ENCODE measurements at places on chromosomes 3 and 15.

DNA sequence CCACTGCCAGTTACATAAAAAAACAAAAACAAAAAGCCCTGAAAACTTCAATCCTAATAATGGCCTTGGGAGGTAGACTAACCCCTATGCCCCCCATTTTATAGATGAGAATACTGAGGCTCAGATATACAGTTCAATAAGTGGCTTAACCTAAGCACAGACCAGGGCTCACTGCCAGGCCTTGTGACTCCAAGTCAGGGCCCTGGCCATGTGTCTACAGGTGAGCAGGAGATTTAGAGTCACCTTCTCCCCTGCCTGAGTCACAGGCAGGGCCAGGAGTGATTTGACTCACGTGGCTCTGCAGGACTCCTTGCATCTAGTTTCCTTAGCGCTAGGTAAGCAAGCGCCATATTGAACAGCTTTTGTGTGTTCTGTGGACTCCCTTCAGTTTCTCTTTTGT is 98.6 kb upstream of the ETV5 start:
- no peaks in the 10 kb centered on the region for H3K36me3 ChIP-seq
- H3K4me3 ChIP-seq, result no peak overlapping the region
- peaks cover 9% of the 10 kb centered on the region for H3K4me1 ChIP-seq
- DNase-seq, result no peak
- H3K27me3 ChIP-seq, result peaks cover 11% of the 10 kb centered on the region

DNA sequence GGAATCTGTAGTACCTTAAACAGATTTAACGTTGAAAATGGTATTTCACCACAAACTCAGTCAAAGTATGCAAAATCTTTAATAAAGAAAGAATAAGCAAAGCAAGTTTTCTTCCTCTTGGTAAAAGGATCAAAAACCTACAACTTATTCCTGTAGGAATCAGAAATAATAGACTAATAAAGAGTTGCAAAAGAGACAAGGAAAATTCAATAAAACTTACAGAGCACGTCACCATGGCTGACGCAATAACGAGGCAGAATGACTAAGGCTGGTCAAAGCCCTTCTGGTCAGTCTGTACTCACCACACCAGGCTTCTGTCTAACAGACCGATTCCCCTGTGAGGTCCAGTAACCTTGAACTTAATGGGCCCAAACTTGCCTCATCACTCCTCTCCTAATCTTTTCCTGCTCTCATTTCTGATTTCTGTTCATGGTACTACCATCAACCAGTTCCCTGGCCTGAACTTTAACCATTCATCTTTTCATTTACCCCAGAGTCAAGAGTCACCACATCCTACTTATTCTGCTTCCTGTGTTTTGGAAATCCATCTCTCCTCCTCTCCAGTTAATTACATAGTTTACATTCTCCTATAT is 5.0 kb downstream of the MASP1 start:
- no peaks in the 10 kb centered on the region for H3K36me3 ChIP-seq
- DNase-seq, result no peak
- no peak overlapping the region for H3K27ac ChIP-seq
- no peaks in the 10 kb centered on the region for H3K4me1 ChIP-seq

- no peak for DNase-seq
- H3K4me3 ChIP-seq, result no peak overlapping the region
- no peaks in the 10 kb centered on the region for H3K36me3 ChIP-seq
- H3K4me1 ChIP-seq, result no peaks in the 10 kb centered on the region
Measured at GRCh38 chr3:111874177-111874820, 15.2 kb downstream of the PHLDB2 start.

- H3K27me3 ChIP-seq, result no peaks in the 10 kb centered on the region
- H3K36me3 ChIP-seq, result no peaks in the 10 kb centered on the region
- peaks cover 18% of the 10 kb centered on the region for H3K4me1 ChIP-seq
- no peak overlapping the region for H3K27ac ChIP-seq
Measured at GRCh38 chr15:62346168-62346567, 181.1 kb upstream of the C2CD4B start.

GRCh38 chr3:125374501-125374995 is 577 bp downstream of the ZNF148 start:
- peak overlapping the region; percentile 82 for H3K27ac ChIP-seq
- peaks cover 31% of the 10 kb centered on the region for H3K36me3 ChIP-seq
- DNase-seq, result peak; percentile 19
- peak overlapping the region; percentile 95 for H3K4me3 ChIP-seq

DNA sequence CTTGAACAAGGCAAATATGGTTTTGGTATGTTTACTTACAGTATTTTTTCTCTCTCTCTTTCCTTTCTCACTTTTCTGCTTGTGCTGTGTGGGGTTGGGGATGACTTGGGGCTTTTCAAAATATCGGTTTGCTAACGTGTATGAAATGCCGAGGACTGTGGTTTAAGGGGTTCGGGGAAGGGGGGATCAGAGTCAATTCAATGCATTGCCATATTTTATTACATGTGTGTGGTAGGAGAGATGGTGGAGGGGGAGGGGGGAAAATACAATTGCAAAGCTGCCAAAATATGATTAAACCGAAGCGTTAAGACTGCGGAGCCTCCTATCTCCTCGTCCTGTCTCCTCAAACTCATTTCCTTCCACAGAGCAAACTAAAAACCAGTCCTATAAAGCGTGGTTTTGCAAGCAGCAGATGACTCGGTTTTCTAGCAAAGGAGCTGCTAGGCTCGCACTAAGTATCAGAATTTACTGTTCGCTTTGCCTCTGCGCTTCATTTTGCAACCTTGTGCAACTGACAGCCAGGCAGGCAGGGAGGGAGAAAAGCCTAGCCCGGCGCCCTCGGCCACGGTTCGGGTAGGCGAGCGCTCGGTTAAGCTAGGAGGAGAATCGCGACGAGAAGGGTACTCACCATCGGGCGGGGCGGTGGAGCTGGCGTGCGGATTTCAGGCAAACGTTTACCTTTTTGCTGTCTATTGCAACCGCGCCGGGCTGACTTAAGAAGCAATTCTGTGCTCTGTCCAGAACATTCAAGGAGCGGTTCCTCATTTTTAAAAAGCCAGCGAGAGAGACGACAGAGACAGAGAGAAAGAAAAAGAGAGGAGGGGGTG is 4.0 kb upstream of the NR2F2 start:
- H3K4me1 ChIP-seq, result peaks cover 4% of the 10 kb centered on the region
- H3K36me3 ChIP-seq, result peaks cover 4% of the 10 kb centered on the region
- H3K27ac ChIP-seq, result no peak overlapping the region
- no peak overlapping the region for H3K4me3 ChIP-seq

DNA sequence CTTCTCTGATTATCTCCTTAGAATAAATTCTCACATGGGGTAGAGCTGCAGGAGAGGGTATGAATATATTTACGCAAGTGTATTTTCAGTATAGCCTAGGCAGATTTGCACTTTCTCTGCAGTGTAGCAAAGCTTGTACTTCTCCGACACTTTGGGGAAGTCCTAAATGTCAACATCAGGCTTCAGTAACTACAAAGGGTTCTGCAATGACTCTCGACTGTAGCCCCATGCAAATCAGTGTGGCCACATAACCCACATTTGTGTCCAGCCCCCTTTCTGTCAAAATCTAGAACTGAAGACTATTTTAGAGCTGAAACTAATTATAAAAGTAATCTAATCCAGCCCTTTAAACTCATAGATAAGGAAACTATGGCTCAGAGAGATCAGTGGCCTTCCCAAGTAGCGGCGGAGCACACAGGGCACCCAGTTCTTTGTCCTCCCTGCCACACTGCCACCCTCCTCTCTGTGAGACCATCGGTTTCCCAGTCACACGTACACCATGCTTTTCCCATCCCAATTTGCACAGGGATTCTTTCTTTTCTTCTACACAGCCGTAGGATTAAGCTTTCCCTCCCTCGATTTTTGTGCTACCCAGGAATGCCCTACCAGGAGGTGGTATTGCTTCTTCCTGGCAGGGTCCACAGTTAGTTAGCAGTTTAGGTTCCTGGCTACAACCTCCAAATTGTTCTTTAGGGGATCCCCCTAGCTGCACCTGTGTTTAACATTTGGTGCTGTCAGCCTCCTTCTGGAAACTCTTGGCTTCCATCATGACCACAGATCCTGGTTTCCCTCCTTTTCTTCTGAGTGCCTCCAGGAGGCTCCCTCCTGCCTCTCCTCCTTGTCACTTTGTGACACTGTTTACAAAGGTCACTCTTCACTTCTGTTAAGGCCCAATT is 22.9 kb downstream of the MRAS start:
- H3K4me3 ChIP-seq, result no peak overlapping the region
- H3K27me3 ChIP-seq, result peaks cover 12% of the 10 kb centered on the region
- H3K4me1 ChIP-seq, result no peaks in the 10 kb centered on the region
- H3K27ac ChIP-seq, result no peak overlapping the region
- DNase-seq, result no peak

DNA sequence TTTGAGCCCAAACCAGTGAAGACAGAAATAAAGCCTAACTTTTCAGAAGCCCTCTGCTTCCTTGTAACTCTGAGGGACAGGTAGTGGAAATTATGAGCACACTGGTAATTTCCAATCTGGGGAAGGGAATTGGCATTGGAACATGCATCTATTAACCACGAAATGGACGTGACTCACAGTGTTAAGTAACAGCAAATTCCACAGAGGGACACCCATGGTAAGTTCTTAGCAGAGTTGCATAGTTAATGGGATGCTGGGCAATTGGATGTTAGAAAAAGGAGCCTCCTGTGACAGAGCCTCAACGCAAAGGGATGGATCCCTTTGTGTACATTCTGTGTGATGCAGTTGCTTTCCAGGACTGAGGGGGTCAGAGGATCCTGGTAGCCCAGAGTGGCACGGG is 168.6 kb downstream of the SEMA6D start:
- no peaks in the 10 kb centered on the region for H3K4me1 ChIP-seq
- DNase-seq, result no peak
- no peak overlapping the region for H3K4me3 ChIP-seq
- H3K27me3 ChIP-seq, result peaks cover 2% of the 10 kb centered on the region

DNA sequence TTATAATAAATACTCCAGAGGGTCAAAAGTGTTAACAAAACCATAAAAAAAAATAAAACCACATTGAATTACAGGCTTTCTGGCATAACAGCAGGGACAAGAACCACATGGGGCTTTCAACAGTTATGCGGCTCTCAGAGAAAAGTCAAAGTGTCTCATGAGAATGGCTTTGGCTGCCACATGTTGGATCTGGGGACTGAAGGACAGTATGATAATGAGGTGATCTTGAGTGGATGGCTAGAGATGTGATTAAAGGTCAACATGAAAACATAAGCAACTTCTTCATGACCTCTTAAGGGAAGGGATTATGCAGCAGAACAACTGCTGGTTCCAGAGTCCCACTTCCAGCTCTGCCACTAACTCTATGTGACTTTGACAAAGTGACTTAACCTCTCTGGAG is 5.2 kb downstream of the RAB27A start:
- no peak overlapping the region for H3K27ac ChIP-seq
- no peaks in the 10 kb centered on the region for H3K27me3 ChIP-seq
- H3K4me1 ChIP-seq, result peaks cover 89% of the 10 kb centered on the region
- H3K4me3 ChIP-seq, result no peak overlapping the region
- H3K36me3 ChIP-seq, result peaks cover 33% of the 10 kb centered on the region

- H3K4me3 ChIP-seq, result peak overlapping the region; percentile 63
- H3K36me3 ChIP-seq, result peaks cover 5% of the 10 kb centered on the region
- DNase-seq, result no peak
- peak overlapping the region; percentile 76 for H3K27ac ChIP-seq
Measured at GRCh38 chr3:9770276-9770812, 597 bp upstream of the CAMK1 start.

GRCh38 chr3:103657756-103658155 is 1222.9 kb downstream of the ZPLD1 start:
- no peak for DNase-seq
- H3K27me3 ChIP-seq, result no peaks in the 10 kb centered on the region
- no peaks in the 10 kb centered on the region for H3K4me1 ChIP-seq
- H3K4me3 ChIP-seq, result no peak overlapping the region
- no peak overlapping the region for H3K27ac ChIP-seq
- H3K36me3 ChIP-seq, result no peaks in the 10 kb centered on the region

GRCh38 chr3:95711789-95712188 is 1102.6 kb upstream of the EPHA6 start:
- H3K4me1 ChIP-seq, result no peaks in the 10 kb centered on the region
- H3K27me3 ChIP-seq, result no peaks in the 10 kb centered on the region
- no peak overlapping the region for H3K4me3 ChIP-seq
- H3K36me3 ChIP-seq, result no peaks in the 10 kb centered on the region
- DNase-seq, result no peak

- no peak for DNase-seq
- peaks cover 32% of the 10 kb centered on the region for H3K27me3 ChIP-seq
- no peak within 1 kb of the TSS for H3K27ac ChIP-seq
- no peaks in the 10 kb centered on the region for H3K4me1 ChIP-seq
- no peak within 1 kb of the TSS for H3K4me3 ChIP-seq
Measured at GRCh38 chr3:26622621-26623418, at the start of gene LRRC3B. TSS of gene LRRC3B (plus strand) at chr3:26622772. CDS start at chr3:26709673, 86,901 bp downstream.

DNA sequence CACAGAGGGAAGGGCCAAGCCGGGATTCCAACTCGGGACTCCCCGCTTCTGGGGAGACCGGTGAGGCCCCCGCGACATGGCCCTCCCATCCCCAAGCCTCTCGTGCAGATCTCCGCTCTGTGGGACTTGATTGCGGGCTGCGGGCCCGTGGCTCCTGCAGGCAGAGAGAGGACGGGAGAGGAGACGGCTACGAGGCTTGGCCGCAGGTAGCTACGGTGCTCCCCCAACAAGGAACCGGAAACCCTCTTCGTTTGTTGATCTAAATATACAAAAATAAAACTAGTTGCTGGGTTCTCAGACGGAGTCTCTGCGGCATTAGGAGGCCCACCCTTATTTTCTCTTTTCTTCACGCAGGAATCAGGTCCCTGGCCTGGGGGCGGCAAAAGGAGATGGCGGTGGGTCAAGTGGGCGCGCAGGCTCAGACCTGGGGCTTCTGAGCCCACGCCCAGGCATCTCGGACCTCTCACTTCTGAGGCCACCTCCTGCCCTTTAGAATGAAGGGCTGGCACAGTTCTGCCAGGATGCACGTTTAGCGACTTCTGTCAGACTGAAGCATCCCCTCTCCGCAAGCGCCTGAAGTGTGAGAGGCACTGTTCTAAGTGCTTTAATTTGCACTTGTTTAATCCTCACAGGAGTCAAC is 10.9 kb downstream of the GNB5 start:
- H3K36me3 ChIP-seq, result peaks cover 4% of the 10 kb centered on the region
- DNase-seq, result peak; percentile 58
- peak overlapping the region; percentile 79 for H3K4me3 ChIP-seq
- H3K27me3 ChIP-seq, result no peaks in the 10 kb centered on the region
- H3K27ac ChIP-seq, result peak overlapping the region; percentile 95

GRCh38 chr3:4834403-4834866 is 144.8 kb upstream of the BHLHE40 start:
- no peaks in the 10 kb centered on the region for H3K27me3 ChIP-seq
- peaks cover 61% of the 10 kb centered on the region for H3K36me3 ChIP-seq
- DNase-seq, result peak; percentile 78
- H3K4me1 ChIP-seq, result peaks cover 94% of the 10 kb centered on the region
- peak overlapping the region; percentile 94 for H3K27ac ChIP-seq

Data from activated CD4-positive, alpha-beta T cell treated with anti-CD3 and anti-CD28 coated beads, Interleukin-2, amount 10 ng/mL, durations not matched to agents 7 days and 5 days (primary cell).